ENCODE measurements at places on chromosomes 5 and 9.

DNA sequence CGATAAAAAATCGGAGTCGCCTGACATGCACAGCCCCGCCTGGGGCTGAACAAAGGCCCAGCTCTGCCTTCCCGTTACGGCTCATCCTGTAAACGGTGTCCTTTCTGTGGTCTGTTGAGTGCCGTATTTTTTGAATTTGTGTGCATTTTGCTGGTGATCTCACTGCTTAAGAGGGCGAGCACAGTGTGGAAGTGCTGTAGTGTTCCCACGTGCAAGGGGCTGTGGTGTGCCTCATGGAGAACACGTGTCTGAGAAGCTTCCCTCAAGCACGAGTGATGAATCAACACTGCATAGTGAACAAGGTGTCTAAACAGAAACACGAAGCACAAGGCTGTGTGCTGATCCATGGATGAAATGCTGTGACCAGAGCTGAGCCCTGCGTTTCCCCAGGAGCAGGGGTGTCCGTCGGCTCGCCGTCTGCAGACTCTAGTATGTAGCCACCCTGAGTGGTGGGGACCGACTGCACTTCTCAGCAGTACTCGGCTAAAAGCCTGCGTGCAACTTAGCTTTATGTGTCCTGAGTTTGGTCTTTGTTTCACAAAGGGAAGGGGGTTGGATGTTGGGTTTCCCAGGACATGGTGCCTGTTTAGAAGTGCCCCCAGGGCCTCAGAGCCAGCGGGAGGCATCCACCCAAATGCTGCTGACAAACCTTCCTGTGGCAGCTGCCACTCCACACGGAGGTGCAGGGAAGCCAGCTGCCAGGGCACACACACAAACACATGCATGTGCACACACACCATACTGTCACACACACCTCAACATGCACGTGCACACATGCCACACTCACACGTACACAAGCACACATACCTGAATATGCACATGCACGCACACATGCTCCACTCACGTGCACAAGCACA lies 77.2 kb upstream of the IRX4 start:
- DNase-seq = no peak

DNA sequence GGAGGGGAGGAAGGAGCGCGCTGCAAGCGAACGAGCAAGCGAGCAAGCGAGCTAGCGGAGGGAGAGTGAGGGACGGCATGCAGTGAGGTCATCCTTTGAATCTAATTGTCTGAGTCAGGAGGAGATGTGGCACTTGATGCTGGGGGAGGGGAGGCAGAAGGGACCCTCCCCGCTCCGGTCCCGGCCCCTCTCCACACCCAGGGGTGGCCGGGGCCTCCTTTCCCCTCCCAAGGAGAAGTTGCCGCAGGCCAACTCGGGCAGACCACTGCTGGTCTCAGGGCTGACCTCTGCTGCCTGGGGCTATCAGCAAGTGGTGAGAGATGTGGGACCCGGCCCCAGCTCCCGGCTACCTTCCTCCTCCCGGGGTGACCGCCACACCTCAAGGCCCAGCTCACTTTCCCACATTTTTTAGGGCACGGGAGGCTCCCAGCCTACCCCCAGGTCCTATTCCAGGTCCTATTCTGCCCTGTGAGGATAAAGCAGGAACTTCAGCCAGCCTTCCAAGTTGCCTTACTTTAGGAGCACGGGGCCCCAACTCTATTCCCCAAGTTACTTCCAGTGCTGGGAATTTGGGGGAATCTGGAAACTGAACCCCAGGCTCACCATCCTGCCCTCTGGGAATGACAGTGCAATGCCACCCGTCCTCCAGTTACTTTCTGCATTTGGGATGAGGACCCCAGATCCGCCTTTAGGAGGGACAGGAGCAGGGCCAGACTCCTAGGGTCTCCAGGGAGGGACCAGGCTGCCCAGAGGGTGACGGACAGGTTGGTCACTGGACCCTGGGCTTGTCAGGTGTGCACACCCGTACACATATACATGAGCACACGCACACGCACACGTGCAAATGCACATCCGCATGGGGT lies 11.1 kb downstream of the CNTFR start:
- DNase-seq = no peak

DNA sequence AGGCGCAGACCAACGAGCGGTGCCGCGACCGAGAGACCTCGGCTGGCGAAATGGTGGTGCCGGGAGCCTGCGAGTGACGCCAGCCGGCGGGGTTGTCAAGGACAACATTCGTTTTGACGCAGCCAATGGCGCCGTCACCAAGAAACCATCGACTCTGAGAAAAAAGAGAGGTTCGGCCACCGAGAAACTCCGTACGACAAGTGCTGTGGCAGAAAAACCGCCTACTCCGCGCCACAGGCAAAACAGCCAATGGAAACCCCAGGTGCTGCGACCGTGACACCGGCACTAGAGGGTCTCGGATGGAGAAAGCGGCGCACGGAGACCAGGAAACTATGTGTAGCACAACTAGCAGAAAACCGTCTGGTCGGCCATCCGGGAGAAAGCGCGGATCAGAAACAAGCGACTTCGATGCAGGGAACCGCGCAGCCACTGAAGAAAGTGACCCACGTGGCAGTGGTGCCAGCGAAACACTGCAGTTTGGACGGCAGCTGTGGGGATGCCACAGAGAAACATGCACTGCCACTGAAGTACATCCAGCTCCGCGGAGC lies 88.8 kb downstream of the ANXA2R start:
- DNase-seq = peak; percentile 31

GRCh38 chr5:3027185-3027865 lies 275.8 kb upstream of the IRX2 start:
- DNase-seq = no peak

GRCh38 chr9:90915693-90916092 lies 114.1 kb downstream of the SYK start:
- DNase-seq = no peak

- DNase-seq = no peak
These were observed 40.2 kb downstream of the SH3RF2 start for GRCh38 chr5:145976431-145977155.

GRCh38 chr5:149071756-149072155 lies 8.9 kb upstream of the SH3TC2 start:
- no peak for DNase-seq

- DNase-seq = peak; percentile 3
These were observed 239.3 kb downstream of the CETN3 start for GRCh38 chr5:90170261-90170660.

DNA sequence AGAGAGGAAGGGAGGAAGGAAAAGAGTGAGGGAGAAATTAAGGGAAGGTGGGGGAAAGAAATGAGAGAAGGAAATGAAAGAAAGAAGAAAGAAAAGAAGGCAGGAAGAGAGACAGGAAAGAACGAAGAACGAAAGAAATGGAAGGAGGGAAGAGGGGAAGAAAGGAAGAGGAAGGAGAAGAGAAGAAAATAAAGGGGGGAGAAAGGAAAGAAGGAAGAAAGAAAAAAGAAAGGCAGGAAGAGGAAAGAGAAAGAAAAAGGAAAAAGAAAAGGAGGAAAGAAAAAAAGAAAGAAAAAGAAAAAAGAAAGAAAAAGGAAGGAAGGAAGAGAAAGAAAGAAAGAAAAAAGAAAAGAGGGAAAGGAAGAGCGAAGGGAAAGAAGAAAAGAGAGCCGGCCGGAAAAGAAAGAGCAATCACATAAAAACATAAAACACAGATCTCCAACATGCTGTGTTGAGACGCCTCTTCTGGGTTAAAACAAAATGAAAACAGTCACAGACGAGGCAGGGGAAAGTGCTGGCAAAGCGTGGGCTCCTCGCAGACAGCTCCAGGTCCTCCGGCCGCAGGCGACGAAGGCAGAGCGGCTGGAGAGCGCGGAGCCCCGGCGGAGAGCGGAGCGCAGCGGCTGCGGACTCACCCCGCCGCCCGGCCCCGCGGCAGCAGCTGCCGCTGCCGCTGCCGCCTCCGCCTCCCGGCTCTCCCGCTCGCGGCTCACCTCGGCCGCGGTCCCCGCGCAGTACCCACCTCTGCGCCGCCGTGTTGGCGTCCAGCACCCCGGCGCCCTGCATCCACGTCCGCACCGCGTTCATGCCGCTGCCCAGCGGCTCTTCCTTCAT lies 896 bp downstream of the EBF1 start:
- DNase-seq = peak; percentile 35

GRCh38 chr9:96644137-96644536 lies 11.0 kb downstream of the PRXL2C start:
- no peak for DNase-seq

DNA sequence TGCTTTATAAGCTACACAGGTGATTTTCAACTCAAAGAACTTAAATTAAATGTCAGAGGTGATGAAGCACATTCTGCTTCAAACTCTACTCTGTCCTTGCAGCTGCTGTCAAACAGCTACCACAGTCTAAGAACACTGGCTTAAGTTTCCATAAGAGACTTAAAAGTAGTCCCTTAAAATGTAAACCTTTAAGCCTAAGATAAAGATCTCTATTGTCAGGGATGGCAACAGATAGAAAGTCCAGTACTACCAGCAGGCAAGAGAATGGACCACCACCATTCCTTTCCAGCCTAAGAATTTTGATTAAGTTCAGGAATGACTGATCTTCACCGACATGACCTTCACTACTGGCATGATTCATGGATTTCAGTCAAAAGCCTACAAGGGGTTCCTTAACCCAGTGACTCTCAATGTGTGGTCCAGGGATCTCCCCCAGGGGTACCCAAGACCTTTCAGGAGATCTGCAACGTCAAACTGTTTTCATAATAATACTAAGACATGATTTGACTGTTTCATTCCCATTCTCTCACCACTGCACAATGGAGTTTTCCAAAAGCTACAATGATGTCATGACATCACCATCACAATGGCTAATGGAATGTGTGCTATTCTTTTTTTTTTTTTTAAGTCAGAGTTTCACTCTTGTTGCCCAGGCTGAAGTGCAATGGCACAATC lies 41.1 kb upstream of the PLPP6 start:
- DNase-seq = no peak

GRCh38 chr9:79809931-79810330 lies 238.2 kb downstream of the TLE4 start:
- no peak for DNase-seq

DNA sequence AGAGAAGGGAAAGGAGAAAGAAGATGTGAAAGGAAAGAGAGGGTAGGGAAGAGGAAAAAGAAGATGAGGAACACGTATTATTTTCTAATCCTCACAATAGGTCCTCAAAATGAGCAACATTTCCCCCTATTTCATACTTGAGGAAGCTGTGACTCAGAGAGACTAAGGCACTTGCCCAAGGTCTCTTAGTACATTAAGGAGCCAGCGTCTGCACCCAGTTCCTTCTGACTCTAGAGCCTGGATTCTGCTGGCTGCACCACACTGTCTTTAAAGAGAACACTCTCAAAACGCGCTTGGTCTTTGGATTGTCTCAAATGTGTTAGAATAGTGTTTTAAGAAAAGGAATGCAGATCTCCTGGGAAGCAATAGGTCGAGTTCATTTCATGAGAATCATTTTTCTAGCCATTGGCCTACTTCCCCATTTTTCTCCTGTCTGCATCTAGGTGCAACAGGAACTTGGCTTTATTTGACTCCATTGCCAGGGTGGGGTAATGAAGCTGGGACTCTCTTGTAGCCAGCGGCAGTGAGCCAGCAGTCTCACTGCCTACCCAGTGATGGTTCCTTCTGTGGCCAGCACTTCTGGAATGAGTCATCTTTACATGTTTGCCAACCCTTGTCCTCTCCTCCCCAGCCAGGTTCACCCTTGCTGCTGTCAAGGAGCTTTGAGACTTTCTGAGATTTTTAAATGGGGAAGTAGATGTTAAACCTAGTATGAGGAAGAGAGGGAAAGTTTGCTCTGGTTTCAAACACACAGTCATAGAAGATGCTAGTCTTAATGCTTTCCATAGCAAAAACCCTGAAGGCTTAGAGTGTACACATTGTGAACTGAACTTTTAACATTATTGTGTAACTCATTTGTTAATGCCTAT lies 82.7 kb downstream of the DOCK8 start:
- DNase-seq = peak; percentile 92

DNA sequence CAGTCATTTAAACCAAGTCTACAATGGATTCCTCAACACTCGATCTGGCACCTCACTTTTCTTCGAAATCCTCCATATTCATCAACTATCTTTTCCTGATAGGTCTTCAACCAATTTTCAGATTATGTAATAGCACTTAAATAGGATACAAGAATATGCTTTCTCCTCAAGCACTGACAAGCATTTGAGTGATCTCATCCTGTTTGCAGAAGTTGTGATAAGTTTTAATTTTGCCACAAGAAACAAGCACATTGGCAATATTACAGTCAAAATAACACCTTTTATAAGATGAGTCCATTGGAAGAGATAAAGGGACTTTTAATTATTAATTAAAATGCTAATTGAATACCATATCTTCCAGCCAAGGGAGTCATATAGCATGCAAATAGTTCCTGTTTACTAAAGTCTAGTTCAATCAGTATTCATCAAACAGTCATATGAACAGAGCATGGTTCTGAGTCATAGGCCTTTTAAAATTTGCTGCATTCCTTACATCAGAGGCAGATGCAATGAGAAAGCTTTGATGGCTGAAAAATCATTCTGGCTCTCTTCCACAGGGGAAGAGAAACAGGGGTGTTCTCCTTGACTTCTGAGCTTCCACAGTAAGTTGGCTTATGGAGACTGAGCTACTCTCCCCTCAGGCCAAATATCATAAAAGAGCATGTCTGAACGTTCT lies 32.7 kb upstream of the ZCCHC9 start:
- peak; percentile 66 for DNase-seq

DNA sequence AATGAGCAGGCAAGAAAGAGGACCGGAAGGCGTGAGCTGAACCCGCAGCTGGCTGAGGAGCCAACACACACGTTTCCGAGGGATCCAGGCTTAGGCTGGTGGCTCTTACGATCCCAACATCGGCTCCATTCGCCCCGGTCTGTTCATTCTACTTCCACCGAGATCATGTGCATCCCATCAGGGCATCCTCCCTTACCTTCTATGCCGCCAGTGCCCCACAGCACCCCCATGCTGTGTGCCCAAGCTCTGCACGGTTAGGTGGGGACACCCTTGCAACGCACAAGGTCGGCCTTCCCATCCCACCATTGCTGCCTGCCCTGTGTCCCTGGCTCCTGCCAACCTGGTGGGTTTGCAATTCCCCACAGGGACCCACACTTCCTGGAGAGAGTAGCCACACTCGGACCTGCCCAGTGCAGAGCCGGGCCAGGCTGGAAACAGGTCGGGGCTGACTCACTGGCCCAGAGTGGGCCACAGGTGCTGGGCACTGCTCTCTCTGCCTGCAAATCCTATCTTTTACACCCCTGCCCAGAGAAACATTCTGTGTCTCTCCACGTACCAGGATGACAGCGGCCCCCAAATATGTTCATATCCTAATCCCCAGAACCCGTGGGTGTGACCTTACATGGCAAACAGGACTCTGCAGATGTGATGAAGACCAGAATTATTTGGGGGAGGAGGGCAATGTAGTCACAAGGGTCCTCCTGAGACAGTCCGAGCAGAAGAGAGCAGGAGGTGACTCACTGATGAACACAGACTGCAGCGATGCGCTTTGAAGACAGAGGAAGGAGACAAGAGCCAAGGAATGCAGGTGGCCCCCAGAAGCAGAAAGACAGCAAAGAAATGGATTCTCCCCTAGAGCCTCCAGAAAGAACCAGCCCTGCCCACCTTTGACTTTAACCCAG lies 182.2 kb downstream of the AUH start:
- no peak for DNase-seq
